IPS DF 19.7 (cell line): ENCODE measurements at places on chromosomes 2 and 18.

GRCh38 chr2:67498931-67499330 is 101.8 kb downstream of the ETAA1 start:
- no peak for DNase-seq

DNA sequence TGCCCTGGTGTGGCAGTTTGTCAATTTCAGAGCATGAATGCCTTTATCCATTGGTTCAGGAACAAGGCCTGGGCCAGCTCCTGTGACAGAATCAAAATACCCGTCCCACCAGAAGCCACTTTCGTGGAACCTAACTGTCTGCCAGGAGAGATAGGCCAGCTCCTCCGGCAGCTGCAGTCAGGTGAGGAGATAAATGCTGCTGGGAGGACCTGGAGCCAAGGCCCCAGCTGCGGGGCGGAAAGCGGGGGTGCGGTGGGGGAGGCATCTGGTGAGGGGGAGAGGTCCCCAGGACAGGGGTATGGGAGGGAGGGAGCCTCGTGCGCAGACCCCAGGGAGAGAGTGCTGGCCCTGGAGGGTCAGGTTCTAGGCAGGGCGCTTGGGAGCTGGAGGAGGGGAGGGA is 4.4 kb upstream of the ASB1 start:
- no peak for DNase-seq

DNA sequence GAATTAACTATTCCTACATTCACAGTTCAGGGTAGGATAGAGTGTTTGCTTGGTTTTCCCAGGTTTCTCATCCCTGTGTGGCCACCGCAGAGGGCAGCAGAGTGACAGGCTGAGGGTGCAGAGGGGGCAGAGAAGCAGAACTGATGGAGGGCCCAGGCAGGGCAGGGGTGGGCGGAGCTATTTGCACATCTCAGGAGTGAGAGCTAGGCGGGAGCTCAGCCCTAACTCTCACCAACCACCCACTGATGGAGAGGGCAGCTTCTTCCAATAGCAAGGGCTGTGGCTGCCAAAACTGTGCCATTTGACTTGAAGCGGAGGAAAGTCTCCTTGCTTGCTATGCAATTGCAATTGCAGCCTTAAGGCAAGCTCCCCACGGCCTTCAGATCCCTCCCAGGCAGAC is 12.0 kb upstream of the DARS1 start:
- DNase-seq, result peak; percentile 47

DNA sequence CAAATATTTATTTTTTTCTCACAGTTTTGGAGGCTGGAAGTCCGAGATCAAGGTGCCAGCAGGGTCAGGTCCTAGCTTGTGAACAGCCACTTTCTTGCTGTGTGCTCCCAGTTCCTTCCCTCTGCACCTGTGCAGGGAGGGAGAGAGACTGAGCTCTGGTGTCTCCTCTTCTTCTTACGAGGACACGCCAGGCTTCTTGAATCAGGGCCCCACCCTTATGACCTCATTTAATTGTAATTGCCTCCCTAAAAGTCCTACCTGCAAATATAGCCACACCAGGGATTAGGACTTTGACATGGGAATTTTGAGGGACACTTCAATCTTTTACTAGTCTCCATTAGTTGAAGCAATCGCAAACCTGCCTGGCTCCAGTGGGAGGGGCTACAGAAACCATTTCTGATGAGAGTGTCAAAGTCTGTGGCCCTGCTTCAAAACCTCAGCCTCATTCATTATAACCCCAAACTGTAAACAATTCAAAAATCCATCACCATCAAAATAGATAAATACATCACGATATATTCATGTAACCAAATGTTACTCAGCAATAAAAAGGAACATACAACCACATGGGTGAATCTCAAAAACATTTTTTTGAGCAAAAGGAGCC is 18.2 kb upstream of the SEH1L start:
- DNase-seq, result no peak

GRCh38 chr2:215071676-215072075 is 66.8 kb downstream of the ABCA12 start:
- DNase-seq, result no peak

DNA sequence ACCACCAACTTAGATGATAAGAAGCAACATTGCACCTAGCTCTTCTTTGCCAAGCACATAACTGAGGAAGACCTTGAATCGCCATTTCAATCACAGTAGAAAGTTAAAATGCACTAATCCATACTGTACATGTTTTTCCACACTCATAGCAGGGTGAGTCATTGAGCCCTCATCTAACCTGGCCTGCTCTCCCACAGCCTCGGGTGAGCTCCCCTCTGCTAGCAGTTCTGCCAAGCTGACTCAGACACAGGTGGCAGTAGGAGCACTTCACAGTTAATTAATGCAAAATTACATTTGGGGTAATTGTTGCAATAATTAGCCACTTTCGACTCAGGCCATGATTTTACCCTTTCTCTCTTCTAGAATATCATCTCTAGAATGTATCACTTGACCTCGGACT is 1632.8 kb upstream of the CELF4 start:
- no peak for DNase-seq

DNA sequence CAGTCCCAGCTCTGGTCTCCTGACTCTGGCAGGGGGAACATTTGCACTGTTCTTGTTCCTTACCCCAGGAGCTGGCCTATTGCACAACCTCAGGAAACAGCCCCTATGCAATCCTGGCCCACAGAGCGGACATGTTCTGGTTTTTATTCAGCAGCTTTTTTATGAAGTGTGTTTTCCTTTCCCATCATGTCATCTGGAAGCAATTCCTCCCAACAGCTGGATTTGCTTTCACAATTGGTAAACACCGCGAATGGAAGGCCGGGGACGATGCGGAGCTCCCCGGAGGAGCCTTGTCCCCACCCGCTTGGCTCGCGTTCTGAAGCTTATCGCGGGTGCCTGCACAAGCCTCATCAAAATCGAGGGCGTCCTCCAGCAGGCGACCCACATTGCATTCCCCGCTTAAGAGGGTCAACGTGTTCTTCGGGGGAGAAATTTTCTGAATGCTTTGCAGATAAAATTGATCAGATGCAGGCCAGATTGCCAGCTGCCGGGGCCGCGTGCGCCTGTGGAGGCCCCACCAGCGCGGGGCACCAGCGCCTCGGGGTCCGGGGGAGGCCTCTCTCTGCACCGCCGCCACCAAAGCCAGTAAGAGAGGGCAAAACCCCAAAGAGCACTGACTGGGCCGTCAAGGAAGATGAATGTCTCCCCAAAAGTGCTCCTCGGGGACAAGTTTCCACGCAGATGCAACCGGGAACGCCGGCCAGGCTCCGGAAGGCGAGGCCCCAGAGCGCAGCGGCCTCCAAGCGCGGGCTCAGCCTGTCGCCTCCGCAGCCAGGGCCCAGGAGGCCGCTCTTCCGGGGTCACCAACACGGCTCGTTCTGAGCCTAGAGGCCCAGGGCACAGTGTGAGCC is 60.3 kb upstream of the SP3 start:
- DNase-seq, result no peak

GRCh38 chr2:191620144-191620543 is 57.8 kb upstream of the NABP1 start:
- no peak for DNase-seq

DNA sequence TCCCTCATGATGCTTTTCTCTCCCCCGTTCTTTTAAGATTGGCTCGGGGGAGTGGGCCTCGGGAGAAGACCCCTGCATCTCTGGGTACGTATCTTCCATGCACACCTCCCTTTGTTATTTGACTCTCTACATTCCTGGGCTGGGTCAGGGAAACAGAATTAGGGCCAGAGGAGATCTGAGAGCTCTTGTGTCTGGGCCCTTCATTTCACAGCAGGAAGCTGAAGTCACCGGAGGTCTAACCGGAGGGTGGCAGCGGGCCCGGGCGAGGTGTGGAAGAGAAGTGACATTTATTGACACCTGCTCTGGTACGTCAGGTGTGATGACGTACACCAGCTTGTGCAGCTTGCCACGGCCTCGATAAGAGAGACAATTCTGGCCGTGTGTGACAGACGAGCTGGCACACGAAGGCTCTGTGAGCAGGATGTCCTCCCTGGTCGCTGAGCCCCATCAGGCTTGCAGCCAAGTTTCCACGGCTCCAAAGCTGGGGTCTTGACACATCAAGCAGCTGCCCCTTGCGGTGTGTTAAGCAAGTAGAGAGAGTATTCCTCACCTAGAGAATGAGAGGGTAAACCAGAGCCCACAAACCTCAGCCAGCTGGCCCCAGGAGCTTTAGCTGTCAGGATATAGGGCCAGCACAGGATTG is 30.4 kb downstream of the TOGARAM2 start:
- DNase-seq, result no peak

DNA sequence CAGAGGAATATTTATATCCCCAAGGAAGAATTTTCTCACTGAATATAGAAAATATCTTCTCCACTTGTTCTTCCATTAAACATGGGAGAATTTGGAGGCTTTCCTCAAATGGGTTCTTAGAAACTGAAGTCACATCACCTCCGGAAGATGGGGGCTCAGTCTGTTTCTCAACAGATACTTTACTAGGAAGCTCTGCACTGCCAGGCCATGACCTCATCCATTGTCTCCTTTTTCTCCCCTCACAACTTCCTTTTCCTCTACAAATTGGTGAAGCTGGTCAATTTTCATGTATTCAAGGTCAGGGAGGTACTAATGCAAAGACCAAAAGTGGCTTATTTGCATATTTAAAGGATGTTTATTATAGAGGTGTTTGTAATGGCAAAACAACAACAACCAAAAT is 173.1 kb downstream of the RNF152 start:
- DNase-seq, result no peak

DNA sequence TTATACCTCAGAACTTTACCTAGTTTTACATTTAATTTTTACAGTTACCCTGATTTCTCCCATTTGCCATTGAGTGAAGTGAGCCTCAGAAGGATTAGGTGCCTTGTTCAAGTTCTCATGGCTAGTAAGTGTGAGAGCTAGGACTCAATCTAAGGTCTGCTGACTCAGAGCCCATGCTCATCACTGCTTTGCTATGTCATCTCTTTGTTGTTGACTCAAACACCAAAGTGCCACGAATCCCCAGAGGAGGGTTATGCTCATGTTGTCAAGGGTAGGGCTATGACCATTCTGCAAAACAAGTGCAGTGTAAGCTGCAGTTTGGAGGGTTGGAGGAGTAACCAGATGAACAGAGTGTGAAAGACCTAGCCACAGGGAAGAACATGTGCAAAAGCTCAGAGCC is 185.4 kb upstream of the SKOR2 start:
- no peak for DNase-seq

DNA sequence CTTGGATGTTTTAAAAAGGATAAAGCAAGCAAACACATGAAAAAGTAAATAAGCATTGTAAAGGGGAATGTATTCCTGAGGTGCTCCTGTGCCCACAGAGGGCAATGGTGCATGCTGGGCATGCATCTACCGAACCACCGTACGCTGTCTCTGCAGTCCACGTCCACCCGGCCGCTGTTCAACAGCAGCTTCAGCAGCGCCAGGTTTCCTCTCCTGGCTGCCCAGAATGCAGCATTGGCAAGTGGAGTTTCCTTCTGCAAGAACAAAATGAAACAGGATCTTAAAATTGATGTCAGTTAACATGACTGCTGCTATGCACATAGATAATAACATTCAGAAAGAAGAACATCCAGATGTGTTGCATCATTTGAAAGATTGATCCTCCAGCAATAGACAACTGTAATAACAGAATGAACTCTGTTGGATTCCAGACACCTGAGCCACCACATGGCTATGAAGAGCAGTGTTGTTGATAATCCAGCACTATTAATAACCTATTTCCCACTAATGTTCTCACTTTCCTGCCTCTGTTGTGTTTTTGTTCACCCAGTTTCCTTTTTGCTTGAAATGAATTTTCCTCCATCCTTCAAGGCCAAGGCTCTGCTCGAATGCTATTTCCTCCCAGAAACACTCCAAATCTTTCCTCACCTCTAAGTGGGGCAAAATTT is 13.6 kb downstream of the ANKRD29 start:
- no peak for DNase-seq

- no peak for DNase-seq
These were observed 707 bp upstream of the SERPINB7 start for GRCh38 chr18:63774511-63774910.

- DNase-seq, result no peak
These were observed 174.5 kb upstream of the MGAT5 start for GRCh38 chr2:134079373-134079772.

DNA sequence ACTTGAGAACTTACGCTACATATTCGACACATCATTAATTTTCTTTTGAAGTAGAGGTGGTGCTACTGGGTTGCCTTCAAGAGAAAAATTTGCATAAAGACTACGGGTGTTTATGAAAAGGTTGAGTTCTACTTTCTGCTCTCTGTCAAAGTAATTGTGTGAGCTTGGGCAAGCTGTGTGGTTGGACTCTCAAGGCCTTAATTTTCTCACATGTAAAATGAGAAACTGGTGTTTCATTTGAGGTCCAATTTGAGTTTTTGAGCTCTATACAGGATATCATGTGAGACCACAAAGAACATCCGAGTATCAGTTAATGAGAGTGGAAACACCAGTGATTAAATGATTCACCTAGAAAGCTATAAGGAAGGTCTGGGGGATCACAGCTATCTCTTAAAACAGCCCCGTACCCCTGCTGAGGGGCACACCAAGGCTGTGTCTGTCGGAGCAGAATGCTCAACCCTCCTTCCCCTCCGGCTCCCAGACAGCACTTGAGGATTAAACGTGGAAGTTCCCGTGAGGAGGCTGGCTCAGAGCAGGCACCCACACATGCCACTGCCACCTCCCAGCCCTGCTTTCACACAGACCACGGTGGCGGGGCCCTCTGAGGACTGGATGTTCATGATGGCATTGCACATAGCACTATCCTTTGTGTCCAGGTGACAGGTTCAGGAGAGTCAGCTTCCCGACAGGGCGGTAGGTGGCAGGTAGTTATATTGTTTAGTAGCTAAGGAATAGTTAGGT is 191.8 kb downstream of the RNF144A start:
- DNase-seq, result no peak

GRCh38 chr2:222835143-222835822 is 25.6 kb upstream of the ACSL3 start:
- DNase-seq, result no peak

DNA sequence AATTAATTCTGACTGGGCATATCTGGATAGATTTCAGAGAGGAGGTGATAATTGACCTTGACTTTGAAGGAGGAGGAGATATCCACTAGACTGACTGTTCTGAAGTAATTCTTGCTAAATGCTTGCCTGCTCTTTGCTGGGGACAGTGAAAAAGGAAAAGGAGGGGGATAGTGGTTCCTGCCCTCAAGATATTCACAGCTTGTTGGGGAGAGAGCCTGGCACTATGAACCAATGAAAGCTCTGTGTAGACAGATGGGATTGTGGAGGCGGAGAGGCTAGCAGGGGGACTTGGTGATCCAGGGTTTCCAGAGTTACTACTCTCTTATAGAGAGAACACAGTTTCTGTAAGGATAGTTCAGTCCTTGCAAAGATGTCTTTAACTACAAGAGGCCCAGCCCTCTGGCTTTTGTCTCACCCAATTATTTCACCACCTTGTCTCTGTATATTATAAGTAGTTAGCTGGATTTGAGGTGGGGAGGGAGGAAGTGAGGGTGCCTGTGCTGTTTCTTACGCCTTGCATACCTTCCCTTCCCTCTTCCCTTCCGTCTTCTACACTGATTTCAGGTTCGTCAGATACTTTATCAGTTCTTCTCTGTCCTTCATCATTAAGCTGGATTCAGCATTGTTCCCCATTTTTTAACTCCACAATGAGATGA is 190.4 kb downstream of the PRKCE start:
- no peak for DNase-seq

DNA sequence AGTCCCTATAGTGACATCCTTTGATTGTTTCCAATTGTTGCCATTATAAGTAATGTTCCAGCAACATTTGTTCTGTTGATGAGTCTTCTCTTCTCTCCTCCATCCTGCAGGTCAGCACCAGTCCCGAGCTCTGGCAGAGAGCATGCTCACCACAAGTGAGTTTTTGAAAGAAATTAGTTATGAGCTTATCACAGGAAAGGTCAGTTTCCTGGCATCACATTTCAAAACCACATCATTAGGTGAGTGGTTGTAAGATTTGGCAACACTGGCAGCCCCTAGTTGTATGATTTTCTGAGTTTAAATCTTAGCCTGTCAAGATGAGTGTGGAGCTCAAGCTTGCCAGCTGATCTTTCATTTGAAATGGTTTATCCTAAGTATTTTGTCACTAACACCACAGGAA is 149.6 kb downstream of the ESCO1 start:
- no peak for DNase-seq
